Activated CD4-positive, alpha-beta T cell treated with anti-CD3 and anti-CD28 coated beads, Interleukin-2, amount 10 ng/mL, durations not matched to agents 7 days and 5 days (primary cell): ENCODE measurements at places on chromosomes 6 and 20. TPM values are rescaled to one million over a fixed set of nuclear protein-coding genes. Genes with fewer than 3 reads are reported as not detected.

Gene EYS
- total RNA-seq, result not detected

Gene EEF1A2
- total RNA-seq, result 0.12 TPM

Gene NNAT
- not detected for total RNA-seq

Gene NKAIN2
- not detected for total RNA-seq

Gene NR2E1
- total RNA-seq, result not detected

Gene KIF25
- not detected for total RNA-seq

Gene SPTLC3
- total RNA-seq, result 1.2 TPM
